ENCODE measurements at places on chromosomes 6 and 20. TPM values are rescaled to one million over a fixed set of nuclear protein-coding genes. Genes with fewer than 3 reads are reported as not detected.
A peak's percentile ranks its signal among the peaks of the same experiment; 100 is the strongest.

DNA sequence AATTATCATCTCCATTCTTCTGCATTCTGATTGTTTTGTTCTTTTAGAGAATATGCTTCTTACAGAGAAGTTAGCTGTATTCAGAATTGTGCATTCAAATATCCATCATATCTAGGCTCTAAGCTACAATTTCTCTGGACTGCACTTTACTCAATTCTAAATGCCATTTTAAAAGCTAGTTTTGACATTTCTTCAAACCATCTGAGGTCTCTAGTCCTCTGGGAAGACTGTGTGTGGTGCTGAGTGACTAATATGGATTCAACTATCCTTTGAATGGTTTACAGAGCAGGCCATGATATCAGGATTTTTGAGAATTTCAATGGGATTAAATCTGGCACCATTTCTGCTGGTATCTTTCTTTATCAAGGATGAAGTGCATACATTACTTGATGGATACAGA lies 285.7 kb downstream of the BTBD3 start:
- DNase-seq, result no peak

- DNase-seq, result no peak
These were observed 20.4 kb upstream of the FUCA2 start for GRCh38 chr6:143531720-143532499.

Gene THBD
- total RNA-seq, result 5.1 TPM

Gene PNPLA1
- total RNA-seq, result not detected

Gene ARHGAP40
- not detected for total RNA-seq

Gene CTNNBL1
- 44.7 TPM for total RNA-seq

- DNase-seq, result peak; percentile 54
These were observed 28.9 kb downstream of the PSMB9 start for GRCh38 chr6:32882879-32883250.

Gene PRR18
- total RNA-seq, result not detected

DNA sequence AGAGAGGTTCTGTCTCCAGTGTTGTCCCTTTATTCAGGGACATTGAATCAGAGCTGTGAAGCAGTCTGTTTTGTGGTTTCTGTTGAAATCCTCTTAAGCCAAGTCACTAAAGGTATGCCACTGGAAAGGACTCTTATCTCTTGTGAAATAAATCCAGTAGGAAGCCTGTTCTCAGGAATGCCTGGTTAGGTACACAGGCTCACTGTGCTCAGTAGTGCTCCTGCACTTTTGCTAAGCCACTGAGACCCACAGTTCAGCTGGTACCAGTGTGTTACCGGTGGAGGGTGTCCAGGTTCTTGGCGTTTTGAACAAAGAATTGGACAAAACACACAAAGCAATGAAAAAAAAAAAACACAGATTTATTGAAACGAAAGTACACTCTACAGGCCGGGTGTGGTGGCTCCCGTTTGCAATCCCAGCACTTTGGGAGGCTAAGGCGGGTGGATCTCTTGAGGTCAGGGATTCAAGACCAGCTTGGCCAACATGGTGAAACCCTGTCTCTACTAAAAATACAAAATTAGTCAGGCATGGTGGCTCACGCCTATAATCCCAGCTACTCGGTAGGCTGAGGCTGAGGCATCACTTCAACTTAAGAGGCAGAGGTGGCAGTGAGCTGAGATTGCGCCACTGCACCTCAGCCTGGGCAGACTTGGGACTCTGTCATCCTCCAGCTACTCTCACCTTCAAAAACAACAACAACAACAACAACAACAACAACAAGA lies 186.1 kb downstream of the JARID2 start:
- DNase-seq, result peak; percentile 38

DNA sequence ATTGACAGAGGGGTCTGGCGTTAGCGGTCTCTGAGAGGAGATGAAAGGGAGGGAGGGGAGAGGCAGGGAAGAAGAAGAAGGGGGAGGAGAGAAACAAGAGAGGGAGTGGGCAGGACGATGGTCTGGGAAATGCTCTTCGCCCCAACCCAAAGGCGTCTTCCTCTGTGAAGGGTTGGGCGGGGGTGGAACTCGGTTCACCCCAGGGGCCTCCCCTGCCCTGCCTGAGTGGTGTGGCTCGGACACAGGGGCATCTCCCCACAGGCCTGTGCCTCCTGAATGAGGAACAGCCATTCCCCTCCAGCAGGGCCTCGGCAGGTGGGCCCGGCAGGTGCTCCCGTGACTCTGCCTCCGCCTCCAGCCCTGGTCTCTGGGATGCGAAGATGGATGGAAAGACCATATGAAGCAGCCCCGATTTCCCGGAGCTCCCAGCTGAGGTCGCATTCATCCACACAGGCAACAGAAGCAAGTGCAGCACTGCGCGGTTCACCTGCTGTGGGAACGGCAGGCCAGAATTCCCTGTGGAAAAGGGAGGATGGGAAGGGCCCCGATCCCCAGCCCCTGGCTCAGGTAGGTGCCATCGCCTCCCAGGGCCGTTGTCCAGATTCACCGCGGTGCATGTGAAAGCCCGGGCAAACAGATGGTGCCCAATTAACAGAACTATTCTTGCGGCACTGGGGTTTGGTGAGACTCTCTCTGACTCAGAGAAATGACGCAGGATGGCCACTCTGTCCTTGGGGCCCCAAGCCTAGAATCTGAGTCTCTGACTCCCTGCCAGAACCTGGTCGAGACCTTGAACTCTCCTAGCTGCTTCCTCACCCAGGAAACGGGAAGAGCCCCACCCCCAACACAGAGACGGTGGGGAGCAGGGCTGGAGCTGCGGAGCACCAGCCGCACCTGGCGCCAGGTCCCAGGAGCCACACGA lies 29.4 kb upstream of the RPS6KA2 start:
- DNase-seq, result no peak
